ENCODE measurements at places on chromosomes 12 and 14.

DNA sequence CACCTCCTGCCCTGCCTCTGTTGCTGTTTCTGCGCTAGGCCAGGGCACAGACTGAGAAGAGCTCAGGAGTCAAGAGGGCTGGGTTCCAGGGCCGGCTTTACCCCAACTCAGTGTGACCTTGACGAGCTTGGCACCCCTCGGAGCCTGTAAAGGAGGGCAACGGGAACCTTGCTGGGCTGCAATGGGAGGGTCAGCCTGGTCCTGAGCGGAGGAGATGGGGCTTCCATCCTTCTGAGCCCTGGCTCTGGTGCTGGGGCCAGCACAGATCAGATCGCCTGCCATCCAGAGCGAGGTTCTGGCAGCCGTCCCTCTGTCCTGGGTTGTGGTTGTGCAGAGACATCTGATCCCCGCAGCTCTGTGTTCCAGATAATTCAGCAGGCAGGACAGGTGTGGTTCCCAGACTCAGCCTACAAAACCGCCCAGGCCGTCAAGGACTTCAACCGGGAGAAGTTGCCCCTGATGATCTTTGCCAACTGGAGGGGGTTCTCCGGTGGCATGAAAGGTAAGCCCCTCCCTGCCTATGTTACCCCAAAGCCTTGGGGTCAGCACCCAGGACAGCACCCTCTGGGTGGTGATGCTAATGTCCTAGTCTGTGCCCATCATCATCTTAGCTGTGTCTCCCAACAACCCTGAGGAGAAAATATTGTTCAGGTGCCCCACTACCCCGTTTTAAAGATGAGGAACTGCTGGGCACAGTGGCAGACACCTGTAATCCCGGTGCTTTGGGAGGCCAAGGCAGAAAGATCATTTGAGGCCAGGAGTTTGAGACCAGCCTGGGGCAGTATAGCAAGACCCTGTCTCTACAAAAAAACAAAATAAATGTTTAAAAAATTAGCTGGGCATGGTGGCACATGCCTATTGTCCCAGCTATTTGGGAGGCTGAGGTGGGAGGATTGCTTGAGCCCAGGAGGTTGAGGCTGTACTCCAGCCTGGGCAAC lies 50.2 kb downstream of the FOXN4 start:
- no peak for DNase-seq

DNA sequence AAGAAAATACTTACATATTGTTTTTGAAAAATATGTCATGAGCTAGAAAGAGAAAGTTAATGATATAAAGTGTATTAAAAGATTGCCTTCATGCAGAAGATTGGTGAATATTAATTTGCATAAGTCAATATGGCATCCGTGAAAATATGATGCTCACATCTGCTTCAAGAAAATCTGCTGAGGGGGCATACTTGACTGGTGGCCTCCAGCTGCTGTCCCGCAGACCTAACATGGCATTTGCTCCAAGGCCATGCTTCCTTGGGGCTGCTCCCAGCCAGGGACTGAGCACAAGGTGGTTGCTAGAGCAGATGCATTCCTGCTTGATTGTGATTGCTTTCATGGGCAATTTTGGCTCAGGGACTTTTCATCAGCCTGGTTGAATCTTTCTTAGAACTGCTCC lies 133.8 kb downstream of the TTC6 start:
- no peak for DNase-seq

GRCh38 chr14:105411017-105411941 lies 8.3 kb upstream of the MTA1 start:
- no peak for DNase-seq

DNA sequence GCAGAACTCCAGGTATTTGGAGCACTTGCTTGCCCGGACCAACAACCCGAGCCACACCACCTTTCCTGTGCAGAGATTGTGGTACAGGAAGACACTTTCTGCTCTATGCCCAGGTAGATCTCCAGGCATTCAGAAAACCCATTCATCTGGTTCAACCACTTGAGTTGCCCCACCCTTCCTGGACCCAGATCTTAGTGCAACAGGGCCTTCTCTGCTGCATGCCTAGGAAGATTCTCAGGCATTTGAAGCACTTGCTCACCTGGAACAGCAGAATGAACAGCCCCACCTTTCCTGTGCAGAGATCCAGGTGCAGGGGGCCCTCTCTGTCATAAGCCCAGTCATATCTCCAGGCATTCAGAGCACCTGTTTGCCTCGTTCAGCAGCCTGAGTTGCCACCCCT lies 412.8 kb upstream of the MGAT4C start:
- DNase-seq, result no peak

- DNase-seq, result no peak
Observed at GRCh38 chr12:131796411-131796736, 31.8 kb upstream of the MMP17 start.

DNA sequence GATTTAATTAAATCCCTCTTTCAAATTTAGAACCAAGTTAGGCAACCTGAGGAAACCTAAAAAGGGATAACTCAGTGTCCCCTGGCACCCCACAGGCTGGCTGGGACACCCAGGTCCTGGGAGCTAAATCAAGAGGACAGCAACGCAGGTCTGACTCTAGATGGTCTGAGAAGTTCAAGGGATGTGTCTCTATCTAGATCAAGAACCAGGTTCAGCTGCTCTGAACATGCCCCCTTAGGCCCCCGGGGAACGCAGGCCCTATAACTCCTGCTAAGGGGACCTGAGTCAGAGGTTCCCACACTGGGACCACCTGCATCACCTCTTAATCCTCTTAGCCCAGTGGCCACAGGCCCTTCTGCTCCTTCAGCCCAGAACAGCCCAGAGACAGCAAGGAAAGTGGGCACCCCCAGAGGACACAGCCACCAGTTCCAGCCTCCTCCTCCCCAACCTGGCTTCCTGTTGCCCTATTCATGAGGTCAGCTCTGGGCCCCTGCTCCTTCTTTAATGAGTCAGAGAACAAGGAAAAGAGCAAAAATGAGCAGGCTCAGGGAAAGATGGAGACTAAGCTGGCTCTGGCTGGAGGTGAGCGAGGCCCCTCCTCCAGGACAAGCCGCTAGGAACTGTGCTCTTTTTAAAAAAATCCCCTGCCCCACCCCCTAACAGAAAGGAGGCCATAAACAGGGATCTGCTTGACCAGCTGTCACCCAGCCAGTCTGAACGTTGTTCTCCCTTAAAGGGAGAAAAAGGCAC lies 10.8 kb downstream of the PITPNM2 start:
- DNase-seq, result no peak

DNA sequence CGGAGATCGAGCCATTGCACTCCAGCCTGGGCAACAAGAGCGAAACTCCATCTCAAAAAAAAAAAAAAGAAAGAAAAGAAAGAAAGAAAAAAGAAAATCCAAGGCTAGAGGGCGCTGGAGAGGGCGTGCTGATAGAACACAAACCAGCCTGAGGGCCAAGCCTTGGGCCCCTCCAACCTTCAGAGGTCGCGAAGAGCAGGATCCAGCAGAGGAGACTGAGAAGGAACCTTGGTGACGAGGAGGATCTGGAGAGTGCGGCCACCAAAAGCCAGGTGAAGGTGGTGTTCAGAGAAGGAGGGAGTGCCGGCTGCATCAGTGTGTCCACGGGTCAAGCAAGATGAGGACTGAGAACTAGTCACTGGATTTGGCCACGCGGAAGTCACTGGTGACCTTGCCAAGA lies 4.1 kb upstream of the DYNC1H1 start:
- no peak for DNase-seq

DNA sequence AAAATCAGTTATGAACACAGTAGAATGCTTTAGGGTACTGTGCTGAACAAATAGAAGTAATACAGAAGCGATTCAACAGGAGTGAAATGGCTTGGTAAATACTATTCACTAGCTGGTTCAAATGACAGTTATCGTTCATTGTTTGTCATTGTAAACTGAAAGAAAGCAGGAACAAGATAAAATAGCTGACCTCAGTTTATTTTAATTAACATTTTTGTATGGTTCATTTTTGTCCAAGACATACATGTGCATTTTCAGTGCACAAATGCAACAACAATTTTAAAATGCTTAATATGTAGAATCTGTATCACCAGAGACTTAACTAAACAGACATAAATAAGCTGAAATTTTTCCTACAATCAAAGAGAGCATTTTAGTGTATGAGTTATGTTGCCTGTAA lies 49.9 kb downstream of the ALX1 start:
- DNase-seq, result no peak

GRCh38 chr12:132658149-132658894 lies 28.8 kb downstream of the POLE start:
- DNase-seq, result no peak

DNA sequence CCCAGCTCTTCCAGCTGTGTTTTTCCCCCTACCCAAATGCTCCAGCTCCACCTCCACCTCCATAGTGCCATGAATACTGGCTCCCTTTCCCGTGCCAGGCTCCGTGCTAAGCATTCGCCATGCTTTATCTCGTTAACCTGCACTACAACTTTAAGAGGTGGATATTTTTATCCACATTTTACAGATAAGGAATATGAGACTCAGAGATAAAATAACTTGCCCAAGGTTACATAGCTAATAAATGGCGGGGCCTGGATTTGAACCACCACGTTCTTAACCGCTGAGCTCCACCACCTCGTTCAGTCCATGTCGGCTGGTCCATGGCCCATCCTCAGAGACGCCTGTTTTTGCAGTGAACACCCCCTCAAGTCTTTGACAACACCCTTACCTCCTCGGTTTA lies 115.0 kb downstream of the ZFP36L1 start:
- no peak for DNase-seq

DNA sequence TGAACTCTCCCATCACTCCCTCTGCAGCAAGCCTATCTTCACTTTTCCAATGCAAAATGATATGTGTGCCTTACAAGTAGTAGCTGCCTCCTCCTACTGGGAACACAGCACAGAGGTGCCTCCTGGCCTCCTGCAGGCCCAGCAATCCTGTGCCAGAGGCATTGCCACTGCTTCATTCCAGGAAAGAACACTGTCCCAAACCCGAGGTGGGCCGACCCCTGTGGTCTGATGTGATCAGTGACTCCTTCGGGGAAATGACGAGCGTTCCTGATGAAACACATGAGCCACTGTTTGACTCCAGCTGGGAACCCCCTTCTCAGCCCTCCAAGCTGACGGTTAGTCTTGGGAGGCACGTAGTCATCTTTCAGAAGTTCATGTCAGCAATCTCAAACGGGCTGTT lies 19.5 kb downstream of the PSMC1 start:
- no peak for DNase-seq

GRCh38 chr14:39030209-39030608 lies 72.8 kb downstream of the SEC23A start:
- DNase-seq, result no peak

- DNase-seq, result no peak
Observed at GRCh38 chr12:60123557-60123956, 527.7 kb downstream of the SLC16A7 start.

DNA sequence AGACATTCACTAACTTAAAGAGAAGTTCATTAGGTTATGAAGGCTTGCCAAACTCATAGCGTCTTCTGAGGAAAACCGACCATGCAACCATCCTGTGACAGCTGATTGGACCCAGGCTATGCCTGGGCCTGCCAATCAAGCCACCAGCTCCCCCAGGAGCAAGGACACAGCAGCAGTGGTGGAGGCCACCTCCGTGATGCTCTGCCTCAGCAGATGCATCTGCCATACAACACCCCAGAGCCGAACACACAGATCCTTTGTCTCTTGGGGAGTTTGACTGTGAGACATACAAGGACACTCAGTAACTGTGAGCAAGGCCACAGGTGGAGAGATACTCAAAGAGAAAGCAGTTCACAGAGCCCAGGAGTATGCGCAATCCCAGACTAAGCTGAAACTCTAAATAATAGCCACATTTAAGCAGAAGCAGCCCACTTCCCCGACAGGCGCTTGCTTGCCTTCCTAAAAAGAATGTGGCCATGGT lies 10.0 kb upstream of the CNIH1 start:
- no peak for DNase-seq

GRCh38 chr12:120892265-120892664 lies 11.9 kb downstream of the SPPL3 start:
- DNase-seq, result no peak

GRCh38 chr14:90698379-90698869 lies 117.8 kb downstream of the TTC7B start:
- DNase-seq, result no peak

DNA sequence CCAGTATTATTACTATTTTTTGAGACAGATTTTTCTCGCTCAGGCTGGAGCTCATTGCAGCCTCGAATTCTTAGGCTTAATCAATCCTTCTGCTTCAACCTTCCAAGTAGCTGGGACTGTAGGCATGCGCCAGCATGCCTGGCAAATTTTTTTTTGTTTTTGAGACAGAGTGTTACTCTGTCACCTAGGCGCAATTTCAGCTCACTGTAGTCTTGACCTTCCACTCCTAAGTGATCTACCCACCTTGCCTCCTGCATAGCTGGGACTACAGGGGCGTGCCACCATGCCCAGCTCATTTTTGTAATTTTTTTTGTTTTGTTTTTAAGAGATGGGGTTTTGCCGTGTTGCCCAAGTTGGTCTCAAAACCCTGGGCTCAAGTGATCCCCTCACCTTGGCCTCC lies 15.2 kb downstream of the ERC1 start:
- no peak for DNase-seq

GRCh38 chr12:110170535-110171185 lies 46.5 kb downstream of the IFT81 start:
- no peak for DNase-seq

- peak; percentile 5 for DNase-seq
Observed at GRCh38 chr12:25957793-25958427, 572 bp upstream of the RASSF8 start.

DNA sequence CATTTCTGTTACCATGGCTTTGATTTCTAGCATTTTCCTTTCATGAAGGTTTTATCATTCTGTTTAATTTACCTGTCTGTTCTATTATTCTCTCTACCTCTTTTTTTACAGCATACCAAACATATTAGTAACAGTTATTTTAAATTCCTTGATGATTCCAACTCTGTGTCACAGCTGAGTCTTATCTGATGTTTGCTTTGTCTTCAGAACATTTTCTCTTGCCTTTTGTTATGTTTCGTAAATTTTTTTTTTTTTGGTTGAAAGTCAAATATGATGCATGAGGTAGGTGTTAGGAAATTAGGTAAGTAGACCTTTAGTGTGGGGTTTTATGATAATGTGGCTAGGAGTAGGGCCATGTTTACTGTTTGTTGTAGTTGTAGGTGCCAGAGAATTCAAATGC lies 496.4 kb downstream of the FOXG1 start:
- DNase-seq, result no peak

- DNase-seq, result no peak
Observed at GRCh38 chr14:100534528-100535286, 52.5 kb downstream of the BEGAIN start.

DNA sequence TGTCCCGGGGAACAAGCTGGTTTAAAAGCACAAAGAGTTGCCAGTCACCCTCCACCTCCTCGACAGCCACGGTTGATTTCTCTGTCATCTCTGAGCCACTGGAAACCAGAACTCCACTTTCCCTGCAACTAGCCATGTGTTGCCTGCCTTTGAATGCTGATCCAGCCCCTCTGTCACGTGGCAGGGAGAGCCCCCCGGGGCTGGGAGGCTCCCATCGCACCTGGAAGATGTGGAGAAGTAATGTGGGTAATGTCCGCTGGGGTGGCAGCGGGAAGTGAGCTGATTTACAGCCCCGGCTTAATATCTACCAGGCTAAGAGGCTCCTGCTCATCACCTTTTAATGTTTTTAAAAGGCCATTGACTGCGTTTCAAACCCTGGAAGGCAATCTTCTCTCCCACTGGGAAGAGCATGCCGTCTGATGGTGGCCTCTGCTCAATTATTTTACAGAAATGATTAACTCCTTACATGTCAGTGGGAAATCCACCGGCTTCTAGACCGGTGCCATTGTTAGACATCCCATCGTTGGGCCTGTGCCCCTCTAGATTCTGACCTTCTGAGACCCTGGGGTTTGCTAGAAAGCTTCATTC lies 7.4 kb downstream of the PRIMA1 start:
- no peak for DNase-seq
